ENCODE measurements at places on chromosomes 16 and 17.

- DNase-seq = no peak
Measured at GRCh38 chr17:82882715-82883418, 43.0 kb upstream of the ZNF750 start.

DNA sequence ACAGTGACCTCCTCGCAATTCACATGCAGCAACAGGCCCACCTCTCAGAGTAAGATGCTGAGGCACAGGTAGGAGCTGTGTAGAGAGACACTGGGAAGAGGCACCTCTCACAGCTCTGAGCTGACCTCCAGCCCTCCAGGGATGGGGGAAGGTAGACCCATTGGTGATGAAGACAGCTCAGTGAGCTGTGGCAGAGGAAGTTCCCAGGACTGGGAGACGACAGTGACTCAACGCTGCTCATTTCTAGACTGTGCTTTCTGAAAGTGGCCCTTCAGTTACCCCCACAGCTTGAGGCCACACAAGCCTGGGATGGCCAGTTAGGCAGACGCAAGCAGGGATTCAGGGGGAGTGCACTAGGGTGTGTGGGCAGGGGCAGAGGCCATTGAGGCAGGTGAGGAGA, 2073.2 kb downstream of the TP53TG3F start:
- DNase-seq = no peak

DNA sequence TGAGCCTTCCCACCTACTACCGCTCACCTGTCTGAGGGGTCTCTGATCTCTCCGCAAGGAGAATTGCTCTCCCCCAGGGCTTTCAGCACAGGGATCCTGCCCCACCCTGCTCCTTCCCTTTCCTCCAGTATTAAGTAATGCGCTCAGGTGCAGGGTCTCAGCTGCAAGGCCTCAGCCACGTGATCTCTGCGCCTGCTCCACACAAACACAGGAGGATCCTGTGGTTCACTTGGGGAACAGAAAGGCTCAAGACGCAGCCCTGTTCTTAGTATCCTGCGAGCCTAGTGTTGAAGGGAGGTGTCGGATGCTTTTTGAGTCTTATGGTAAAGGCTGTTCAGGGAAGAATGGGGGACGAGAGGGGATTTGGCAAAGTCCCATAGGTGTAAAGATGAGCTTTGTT, 41.6 kb upstream of the GCSH start:
- no peak for DNase-seq

DNA sequence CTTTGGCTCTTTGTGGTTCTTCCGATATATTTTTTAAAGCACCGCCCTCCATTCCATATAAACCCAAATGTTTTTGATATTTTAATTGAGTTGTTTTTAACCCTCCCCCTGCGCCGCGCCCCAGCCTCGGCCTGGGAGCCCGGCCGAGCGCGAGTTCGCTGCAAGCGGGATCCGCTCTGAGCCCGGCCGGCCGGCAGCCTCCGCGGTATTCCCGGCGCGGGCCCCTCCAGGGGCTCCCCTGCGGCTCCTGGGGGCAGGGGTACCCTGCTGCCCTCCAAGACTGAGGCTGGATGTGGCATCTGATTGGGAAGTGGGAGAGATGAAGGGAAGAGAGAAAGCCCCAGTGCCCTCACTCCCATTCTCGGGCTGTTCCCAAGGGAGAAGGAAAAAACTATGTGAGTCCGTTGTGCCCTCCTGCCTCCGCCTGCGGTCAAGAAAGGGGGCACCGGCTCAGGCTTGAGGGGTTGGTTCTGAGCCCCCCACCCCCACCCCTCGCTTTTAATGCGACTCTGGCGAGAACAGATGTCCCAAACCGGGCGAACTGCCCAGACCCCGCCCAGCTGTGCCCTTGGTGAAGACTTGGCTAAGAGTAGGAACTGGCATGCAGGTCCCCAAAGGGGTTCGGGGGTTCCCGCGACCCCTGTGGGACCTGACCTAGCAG, 8.6 kb downstream of the NEUROD2 start:
- DNase-seq = no peak

GRCh38 chr17:12851901-12852435, 62.7 kb downstream of the ARHGAP44 start:
- DNase-seq = no peak

GRCh38 chr16:8571061-8571596, 19.2 kb downstream of the TMEM114 start:
- DNase-seq = no peak

Data from iPS-NIHi11 (cell line).